ENCODE measurements at places on chromosomes 16 and 17. TPM values are rescaled to one million over a fixed set of nuclear protein-coding genes. Genes with fewer than 3 reads are reported as not detected.

GRCh38 chr17:55134486-55135157 lies 130.1 kb upstream of the HLF start:
- H3K4me1 ChIP-seq, result no peaks in the 10 kb centered on the region
- H3K27ac ChIP-seq, result no peak overlapping the region
- H3K36me3 ChIP-seq, result no peaks in the 10 kb centered on the region
- no peak overlapping the region for H3K4me3 ChIP-seq
- DNase-seq, result no peak
- H3K27me3 ChIP-seq, result no peaks in the 10 kb centered on the region

- no peak overlapping the region for H3K4me3 ChIP-seq
- H3K27ac ChIP-seq, result no peak overlapping the region
- no peaks in the 10 kb centered on the region for H3K36me3 ChIP-seq
- no peaks in the 10 kb centered on the region for H3K4me1 ChIP-seq
These were observed 42.9 kb upstream of the KSR1 start for GRCh38 chr17:27413315-27413714.

DNA sequence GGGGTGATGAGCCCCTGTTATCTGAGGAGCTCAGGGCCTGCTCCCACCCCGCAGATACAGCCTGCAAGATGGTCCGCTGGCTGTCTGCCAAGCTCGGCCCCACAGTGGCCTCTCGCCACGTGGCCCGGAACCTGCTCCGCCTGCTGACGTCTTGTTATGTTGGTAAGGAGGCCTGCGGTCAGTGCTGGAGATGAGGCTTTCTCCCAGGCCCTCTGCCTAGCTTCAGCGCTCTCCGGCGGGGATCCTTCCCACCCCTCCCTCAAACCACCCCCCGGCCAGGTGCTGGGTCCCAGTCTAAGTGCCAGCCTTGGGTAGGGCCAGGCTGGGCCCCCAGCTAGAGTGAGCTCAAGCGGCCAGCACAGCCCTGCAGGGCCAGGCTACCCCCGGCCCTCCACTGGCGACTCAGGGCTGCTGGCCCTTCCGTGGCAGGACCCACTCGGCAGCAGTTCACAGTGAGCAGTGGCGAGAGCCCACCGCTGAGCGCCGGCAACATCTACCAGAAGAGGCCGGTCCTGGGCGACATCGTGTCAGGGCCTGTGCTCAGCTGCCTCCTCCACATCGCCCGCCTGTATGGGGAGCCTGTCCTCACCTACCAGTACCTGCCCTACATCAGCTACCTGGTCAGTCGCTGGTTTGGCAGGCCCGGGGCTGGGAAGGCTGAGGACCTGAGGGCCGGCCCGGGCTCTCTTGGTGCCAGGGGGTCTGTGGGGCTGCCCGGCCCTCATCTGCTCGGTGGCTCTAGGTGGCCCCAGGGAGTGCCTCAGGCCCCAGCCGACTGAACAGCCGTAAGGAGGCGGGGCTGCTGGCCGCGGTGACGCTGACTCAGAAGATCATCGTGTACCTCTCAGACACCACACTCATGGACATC lies 6.1 kb downstream of the WDR81 start:
- no peaks in the 10 kb centered on the region for H3K36me3 ChIP-seq
- H3K4me3 ChIP-seq, result peak overlapping the region; percentile 37
- H3K27me3 ChIP-seq, result no peaks in the 10 kb centered on the region

- no peak overlapping the region for H3K4me3 ChIP-seq
- no peaks in the 10 kb centered on the region for H3K4me1 ChIP-seq
- H3K27me3 ChIP-seq, result no peaks in the 10 kb centered on the region
- DNase-seq, result no peak
- no peaks in the 10 kb centered on the region for H3K36me3 ChIP-seq
These were observed 605.6 kb upstream of the CDH5 start for GRCh38 chr16:65760874-65761273.

GRCh38 chr16:22971346-22971924 lies 157.5 kb downstream of the HS3ST2 start:
- no peaks in the 10 kb centered on the region for H3K27me3 ChIP-seq
- H3K4me1 ChIP-seq, result no peaks in the 10 kb centered on the region
- H3K4me3 ChIP-seq, result no peak overlapping the region
- no peak for DNase-seq

DNA sequence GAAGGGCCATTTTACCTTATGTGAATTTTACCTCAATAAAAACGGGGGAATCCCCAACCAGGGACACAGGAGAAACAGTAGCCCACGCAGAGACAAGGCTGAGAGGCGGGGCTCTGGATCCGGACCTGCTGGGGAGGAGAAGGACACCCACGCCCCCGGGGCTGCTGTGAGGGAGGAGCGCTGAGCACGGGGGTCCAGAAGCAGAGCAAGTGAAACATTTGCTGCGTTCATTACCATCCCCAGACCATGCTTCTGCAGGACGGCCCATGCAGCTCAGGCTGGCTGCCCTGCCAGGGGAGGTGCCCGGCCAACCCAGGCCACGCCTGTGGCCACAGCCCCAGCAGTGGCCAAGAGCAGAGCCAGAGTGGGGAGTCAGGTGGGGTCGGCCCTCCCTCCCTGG lies 50.0 kb downstream of the KCNJ18 start:
- no peaks in the 10 kb centered on the region for H3K4me1 ChIP-seq
- H3K27ac ChIP-seq, result no peak overlapping the region
- H3K27me3 ChIP-seq, result no peaks in the 10 kb centered on the region
- H3K4me3 ChIP-seq, result no peak overlapping the region
- no peaks in the 10 kb centered on the region for H3K36me3 ChIP-seq
- DNase-seq, result no peak

DNA sequence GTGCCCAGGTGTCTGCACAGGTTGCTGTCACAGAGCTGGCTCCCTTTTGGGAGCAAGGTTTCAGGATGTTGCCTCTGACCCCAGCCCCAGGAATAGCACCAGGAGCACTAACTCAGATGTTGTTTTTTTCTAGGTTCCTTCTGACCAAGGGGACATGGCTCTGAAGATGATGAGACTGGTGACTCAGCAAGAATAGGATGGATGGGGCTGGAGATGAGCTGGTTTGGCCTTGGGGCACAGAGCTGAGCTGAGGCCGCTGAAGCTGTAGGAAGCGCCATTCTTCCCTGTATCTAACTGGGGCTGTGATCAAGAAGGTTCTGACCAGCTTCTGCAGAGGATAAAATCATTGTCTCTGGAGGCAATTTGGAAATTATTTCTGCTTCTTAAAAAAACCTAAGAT lies 28.1 kb downstream of the SCPEP1 start:
- H3K27ac ChIP-seq, result no peak overlapping the region
- no peak for DNase-seq
- H3K27me3 ChIP-seq, result no peaks in the 10 kb centered on the region
- no peaks in the 10 kb centered on the region for H3K4me1 ChIP-seq
- H3K4me3 ChIP-seq, result no peak overlapping the region

GRCh38 chr16:67672739-67673662 lies 6.4 kb downstream of the C16orf86 start:
- no peaks in the 10 kb centered on the region for H3K4me1 ChIP-seq
- H3K36me3 ChIP-seq, result no peaks in the 10 kb centered on the region
- H3K27ac ChIP-seq, result peak overlapping the region; percentile 76
- no peaks in the 10 kb centered on the region for H3K27me3 ChIP-seq
- no peak overlapping the region for H3K4me3 ChIP-seq

DNA sequence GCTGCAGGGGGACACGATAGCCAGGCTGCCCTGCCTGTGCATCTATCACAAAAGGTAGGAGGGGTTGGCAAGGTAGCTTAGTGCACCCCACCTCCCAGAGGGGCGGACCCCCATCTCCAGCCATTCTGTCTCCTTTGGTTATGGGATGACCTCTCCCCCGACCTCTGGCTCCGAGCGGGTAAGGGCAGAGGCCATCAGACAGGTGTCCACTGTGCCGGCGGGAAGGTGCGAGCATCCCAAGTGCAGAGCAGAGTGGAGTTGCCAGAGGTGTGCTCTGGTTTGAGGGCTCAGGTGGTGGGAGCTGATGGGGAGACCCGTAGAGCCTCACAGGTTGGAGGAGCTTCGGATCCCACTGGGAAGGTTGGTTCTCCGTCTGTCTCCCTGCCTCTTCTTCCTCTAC lies 11.7 kb downstream of the LDHD start:
- peaks cover 17% of the 10 kb centered on the region for H3K4me1 ChIP-seq
- DNase-seq, result no peak
- peak overlapping the region; percentile 80 for H3K27ac ChIP-seq
- no peaks in the 10 kb centered on the region for H3K27me3 ChIP-seq
- no peaks in the 10 kb centered on the region for H3K36me3 ChIP-seq

GRCh38 chr17:77489893-77490255 lies 349.1 kb downstream of the SEC14L1 start:
- no peak overlapping the region for H3K4me3 ChIP-seq
- peak overlapping the region; percentile 36 for H3K27ac ChIP-seq
- H3K36me3 ChIP-seq, result peaks cover 3% of the 10 kb centered on the region
- no peaks in the 10 kb centered on the region for H3K27me3 ChIP-seq
- peaks cover 9% of the 10 kb centered on the region for H3K4me1 ChIP-seq
- DNase-seq, result no peak

DNA sequence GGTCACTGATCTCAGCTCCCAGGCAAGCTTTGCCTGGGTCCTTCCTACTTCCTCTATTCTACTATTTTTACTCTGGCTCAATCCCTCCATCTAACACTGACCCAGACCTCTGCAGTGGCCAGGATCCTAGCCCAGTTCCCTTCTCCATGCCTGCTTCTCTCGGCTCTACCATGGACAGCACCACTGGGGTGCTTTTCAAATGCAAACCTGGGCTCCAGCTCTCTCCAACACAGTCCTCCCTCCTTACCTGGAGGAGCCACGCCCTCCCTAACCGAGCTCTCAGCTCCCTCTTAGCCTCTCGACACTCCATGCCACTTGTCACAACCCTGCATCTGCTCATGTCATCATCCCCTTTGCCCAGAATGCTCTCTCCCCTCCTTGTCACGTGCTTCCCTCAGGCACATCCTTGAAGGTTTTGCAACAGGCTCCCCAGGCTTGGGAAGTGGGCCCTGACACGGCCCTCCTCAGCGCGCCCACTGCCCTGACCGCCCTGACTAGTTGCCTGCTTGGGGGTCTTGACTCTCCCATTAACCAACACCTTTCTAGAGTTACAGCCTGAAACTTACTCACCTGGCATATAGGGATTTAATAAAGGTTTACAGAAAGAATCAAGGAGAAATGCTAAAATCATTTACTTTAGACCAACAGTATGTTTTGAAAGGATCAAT lies 41.6 kb downstream of the MARF1 start:
- H3K4me1 ChIP-seq, result no peaks in the 10 kb centered on the region
- no peak for DNase-seq
- no peaks in the 10 kb centered on the region for H3K27me3 ChIP-seq
- H3K27ac ChIP-seq, result no peak overlapping the region

DNA sequence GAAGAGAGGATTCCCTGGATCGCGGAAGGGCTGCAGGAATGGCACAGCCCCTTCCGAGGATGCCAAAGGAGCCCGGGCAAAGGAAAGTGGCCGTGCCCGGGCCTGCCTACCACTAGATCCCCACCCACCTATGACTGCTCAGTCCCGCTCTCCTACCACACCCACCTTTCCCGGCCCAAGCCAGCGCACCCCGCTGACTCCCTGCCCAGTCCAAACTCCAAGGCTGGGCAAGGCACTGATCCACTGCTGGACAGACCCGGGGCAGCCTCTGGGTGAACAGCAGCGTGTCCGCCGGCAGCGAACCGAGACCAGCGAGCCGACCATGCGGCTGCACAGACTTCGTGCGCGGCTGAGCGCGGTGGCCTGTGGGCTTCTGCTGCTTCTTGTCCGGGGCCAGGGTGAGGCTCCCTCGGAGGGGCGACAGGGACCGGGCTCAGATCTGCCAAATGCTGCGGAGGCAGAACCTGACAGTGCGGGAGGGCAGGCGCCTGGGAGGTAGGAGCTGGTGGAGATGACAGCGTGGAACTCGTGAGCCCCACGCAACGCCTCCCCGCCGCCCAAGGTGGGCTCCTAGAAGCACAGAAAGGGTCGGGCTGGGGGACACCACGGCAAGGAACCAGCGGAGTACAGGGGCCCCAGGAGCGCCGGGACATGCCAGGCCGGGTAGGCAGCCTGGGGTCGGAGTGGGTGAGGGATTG lies at the start of gene CES2:
CES2 (plus strand) TSS at position 203 of the 698 bp plus-strand sequence; CDS start at position 323, 120 bp downstream.
- DNase-seq, result peak; percentile 58
- H3K27ac ChIP-seq, result peak within 1 kb of the TSS; percentile 94
- H3K4me1 ChIP-seq, result peaks cover 21% of the 10 kb centered on the region

- no peak for DNase-seq
- no peak overlapping the region for H3K4me3 ChIP-seq
- no peaks in the 10 kb centered on the region for H3K27me3 ChIP-seq
- H3K4me1 ChIP-seq, result no peaks in the 10 kb centered on the region
- H3K36me3 ChIP-seq, result no peaks in the 10 kb centered on the region
- H3K27ac ChIP-seq, result no peak overlapping the region
These were observed 169.3 kb downstream of the CYB561 start for GRCh38 chr17:63276821-63277220.

- no peaks in the 10 kb centered on the region for H3K36me3 ChIP-seq
- no peak overlapping the region for H3K4me3 ChIP-seq
- no peak for DNase-seq
- no peak overlapping the region for H3K27ac ChIP-seq
- peaks cover 4% of the 10 kb centered on the region for H3K27me3 ChIP-seq
- no peaks in the 10 kb centered on the region for H3K4me1 ChIP-seq
These were observed 2.8 kb upstream of the DNAI2 start for GRCh38 chr17:74271281-74271680.

DNA sequence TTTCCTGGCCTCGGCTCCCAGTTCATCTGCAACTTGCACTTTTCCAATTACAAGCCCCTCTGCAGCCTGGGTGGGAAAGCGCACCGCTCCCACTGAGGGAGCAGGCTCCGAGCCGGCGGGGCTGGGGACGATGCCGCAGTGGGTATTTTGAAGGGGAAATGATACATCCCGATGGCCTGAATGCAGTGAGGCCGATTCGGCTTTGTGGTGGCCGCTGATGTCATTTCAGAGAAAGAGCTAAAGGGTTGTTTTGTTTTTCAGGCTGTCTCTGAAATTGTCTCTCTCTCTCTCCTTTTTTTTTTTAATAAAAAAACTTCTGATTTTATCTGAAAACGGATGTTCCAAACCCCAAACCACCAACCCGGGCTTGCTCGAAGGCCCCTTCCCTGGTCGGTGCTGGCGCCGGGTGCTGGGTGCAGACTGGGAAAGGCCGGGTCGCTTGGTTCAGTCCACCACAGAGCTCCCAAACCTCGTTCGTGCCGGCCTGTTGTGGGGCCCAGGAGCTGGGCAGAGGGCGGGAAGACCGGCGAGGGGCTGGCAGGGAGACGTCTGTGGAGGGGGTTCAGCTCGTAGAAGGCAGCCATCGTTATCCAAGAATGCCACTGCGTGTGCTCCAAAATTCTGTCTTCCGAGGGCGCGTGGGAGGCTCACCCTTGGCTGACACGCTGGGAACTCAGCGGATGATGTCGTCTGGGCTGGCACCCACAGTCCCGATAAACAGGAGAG lies 102.8 kb downstream of the FOXL1 start:
- no peak for DNase-seq
- no peaks in the 10 kb centered on the region for H3K27me3 ChIP-seq
- no peaks in the 10 kb centered on the region for H3K36me3 ChIP-seq
- no peaks in the 10 kb centered on the region for H3K4me1 ChIP-seq

The CNTNAP1 gene
- total RNA-seq, result 1.8 TPM

The SLC47A1 gene
- 8.8 TPM for total RNA-seq

The HSD3B7 gene
- total RNA-seq, result 12.1 TPM

The SUPT6H gene
- 66.7 TPM for total RNA-seq

The SBK1 gene
- 1.3 TPM for total RNA-seq

The MT1H gene
- not detected for total RNA-seq

The DUSP3 gene
- total RNA-seq, result 62.6 TPM

The UBE2O gene
- total RNA-seq, result 22.5 TPM

The WNT9B gene
- 2.0 TPM for total RNA-seq

The LDHD gene
- total RNA-seq, result 10.7 TPM

All from breast epithelium (tissue), 4 donors.